ENCODE measurements at places on chromosomes 6 and 20. TPM values are rescaled to one million over a fixed set of nuclear protein-coding genes. Genes with fewer than 3 reads are reported as not detected.

Gene PDYN
- total RNA-seq = not detected

Gene ID4
- total RNA-seq = 2.8 TPM

Gene BPIFA3
- not detected for total RNA-seq

Gene WFDC2
- not detected for total RNA-seq

Gene HLA-DQA1
- not detected for total RNA-seq

Gene LY6G6C
- total RNA-seq = 0.38 TPM

Gene EDN3
- not detected for total RNA-seq
